ENCODE measurements at places on chromosomes 7 and 10. TPM values are rescaled to one million over a fixed set of nuclear protein-coding genes. Genes with fewer than 3 reads are reported as not detected.

- DNase-seq = no peak
Observed at GRCh38 chr7:30738026-30738915, 13.7 kb upstream of the INMT start.

The BAG3 gene
- 2.9 TPM for polyA plus RNA-seq

The MSANTD7 gene
- 3.3 TPM for polyA plus RNA-seq

DNA sequence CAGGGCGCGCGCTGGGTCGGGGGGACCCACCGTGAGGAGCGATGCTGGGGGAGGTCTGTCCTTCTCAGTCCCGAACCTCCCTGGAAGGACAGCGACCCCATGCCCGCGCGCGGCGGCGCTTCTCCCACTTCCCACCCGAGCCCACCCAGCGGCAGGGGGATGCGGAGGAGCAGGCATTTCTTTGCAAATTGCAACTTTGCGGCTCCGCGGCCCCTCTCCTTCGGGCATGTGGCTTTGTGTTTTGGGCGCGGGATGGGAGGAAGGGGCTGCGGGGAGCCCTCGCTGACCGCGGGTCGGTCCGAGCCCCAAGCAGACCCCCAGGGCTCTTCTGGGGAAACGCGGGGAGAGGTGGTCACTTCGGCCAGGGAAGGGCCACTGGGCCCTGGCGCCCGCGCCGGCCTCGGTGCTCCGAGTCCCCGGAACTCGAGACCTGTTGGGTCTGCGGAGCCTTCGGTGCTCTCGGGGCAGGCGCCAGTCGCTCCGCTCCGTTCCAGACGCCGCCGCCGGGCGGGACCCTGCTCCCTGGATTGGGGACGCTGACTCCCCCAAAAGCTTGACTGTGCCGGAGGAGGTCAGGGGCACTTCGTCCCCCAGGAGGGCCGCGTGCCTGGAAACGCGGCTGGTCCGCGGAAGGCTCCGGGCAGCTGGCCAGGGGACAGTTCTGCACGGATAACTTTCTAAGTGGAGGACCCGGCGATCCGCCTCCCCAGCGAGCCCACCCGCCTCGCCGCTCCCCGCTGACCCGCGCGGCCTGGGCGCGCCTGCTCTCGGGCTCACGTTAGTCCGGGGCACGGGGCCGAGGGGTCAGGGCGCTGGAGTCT is 164.2 kb upstream of the DPP6 start:
- DNase-seq = no peak

DNA sequence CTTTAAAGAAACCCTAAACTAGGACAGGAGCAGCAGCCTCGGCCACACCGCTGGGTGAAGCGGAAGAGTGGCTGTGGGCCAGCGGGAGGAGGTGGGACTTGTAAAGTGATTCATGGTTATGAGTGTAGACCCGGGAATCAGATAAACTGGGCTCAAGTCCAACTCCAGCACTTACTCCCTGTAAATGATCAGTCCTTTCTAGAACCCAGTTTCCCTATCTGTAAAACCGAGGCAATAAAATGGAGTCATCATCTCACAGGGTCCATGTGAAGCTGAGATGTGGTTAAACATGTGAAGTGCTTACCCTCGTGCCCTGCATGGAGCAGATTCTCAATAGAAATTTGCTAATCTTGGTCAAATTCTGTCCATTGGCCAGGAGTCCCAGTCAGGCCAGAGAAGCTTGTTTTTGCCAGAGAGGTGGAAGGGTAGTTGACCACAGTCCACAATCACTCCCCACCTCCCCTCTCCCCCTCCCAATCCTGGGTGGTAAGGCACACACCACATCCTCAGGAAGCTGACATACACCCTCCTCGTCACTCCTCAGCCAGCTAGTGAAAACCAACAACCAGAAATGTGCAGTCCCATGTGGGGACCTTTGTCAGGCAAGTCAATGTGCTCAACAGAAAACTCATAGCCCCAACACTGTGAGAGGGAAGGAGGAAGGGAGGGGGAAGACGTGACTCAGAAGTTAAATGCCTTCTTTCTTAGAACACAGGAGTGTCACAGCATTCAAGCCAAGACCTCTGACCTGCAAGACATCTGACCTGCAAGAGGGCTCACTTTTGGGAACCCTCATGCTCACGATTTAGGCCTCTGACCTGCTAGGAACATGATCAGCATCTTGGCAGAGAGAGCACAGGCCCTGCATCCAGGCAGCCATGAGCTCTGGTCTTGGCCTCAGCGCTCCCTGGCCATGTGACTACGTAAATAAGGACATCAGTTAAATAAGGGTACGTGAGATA is 145.1 kb downstream of the PLXNA4 start:
- DNase-seq = no peak

- DNase-seq = no peak
Observed at GRCh38 chr10:107072786-107073185, 91.7 kb downstream of the SORCS1 start.

DNA sequence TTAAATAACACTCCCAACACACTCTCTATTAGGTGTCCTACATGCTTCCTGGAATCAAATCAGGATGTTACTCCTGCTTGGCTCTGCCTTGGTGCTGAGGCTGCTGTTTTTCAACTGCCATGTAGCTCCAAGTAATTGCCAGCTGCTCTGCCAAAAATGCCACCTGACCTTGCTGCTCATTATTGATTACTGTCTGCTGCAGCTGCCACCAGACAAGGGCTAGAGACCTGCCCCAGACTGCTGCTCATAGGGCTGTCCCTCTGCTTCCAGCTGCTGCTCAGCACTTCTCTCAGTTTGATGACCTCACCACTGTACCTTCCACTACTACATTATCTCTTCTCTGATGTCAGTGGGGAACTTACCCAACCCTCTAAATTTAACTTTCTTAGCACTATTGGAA is 102.5 kb downstream of the PCLO start:
- DNase-seq = no peak

DNA sequence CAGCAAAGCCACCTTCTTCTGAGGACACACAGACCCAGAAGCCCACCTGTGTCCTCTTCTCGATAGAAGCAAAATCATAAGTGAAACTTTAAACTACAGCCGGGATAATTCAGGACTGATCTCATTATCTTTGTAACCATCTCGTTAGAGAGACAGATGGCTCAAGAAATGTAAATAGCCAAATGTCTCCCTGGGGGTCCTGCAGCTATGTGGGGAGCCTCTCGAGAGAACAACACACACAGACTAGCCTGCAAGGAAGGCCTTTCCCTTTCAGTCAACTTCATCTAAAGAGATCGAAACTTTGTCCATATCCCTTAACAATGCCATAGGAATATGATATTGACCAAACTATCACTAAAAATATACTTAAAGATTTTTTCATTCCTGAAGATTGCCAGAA is 93.5 kb downstream of the VWC2 start:
- DNase-seq = no peak

The EGFR gene
- polyA plus RNA-seq = 7.9 TPM

DNA sequence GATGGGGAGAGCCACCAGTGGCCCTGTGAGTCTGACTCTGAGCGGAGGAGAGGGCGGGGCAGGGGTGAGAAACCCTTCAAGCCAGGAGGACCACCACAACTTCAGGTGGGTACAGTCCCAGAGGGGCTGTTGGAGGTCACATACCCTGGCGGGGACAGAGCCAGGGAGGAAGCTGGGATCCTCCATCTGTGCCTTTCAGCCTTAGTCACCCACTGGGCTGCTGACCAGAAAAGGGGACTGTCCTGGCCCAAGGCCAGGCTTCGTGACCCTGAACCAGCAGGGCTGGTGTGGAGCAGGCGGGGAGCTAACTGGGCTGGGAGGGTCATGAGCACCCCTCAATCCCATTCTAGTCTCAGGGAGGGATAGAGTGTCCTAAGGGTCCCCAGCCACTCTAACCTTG is 1.5 kb upstream of the CALHM3 start:
- DNase-seq = no peak

The CAV2 gene
- polyA plus RNA-seq = 0.42 TPM

DNA sequence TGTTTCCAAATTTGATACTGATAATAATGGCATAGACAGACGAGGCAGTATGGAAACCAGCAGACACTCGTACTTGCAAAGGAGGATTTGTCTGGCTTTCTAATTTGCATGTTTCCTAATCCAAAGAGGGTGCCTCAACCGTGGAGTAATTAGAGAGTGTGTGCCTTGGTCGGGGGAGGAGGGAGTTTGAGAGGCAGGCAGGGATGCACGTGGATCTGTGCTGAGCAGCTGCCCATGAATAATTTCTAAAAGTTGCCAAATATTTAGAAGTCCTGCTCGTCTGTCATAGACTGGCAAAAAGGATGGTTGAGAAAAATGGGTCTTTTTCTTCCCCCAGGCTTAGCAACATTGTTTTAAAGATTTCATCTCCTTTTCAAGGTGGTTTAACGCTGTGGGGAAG is 69.4 kb downstream of the PTPRE start:
- no peak for DNase-seq

The CYP3A4 gene
- 0.24 TPM for polyA plus RNA-seq

The OTUD1 gene
- 1.6 TPM for polyA plus RNA-seq

The OIT3 gene
- not detected for polyA plus RNA-seq

The LOXL4 gene
- polyA plus RNA-seq = 31.3 TPM

DNA sequence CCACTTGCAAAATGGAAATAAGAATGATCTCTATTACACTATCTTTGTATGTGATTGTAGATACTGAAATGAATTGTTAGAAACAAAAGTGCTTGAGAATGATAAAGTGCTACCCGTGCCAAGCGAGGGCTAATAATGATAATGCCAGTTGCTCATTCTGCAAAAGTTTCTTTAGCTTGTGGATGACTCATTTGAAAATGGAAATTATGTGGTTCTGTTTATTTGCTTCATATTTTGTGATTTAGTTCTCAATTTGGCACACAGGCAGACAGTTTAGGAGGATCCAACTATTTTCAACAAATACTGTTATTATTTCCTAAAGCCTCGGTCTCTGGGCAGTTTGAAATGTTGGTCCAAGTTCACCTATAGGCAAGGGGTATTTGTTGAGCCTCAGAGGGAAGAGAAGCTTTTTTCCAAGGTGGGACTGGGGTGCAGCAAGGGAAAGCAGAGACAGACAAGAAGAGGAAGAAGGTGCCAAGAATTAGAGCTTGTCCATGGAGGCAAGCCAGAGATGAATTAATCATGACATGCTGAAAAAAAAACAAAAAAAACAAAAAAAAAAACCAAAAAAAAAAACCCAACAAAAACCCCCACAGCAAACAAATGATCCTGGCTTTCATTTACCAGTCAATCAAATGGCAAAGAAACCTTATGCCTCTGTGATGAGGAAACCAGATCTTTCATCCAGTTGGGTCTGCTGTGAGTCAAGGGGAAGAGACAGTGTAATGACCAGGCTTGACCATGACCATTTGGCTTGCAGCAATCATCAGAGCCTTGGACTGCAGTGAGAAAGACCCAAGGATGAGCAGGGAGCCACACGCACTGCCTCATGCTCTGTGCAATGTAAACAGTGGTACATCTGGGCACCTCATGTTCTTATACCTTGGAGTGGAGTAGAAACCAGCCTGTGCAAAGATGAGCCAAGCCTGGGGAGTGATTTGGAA is 285.0 kb upstream of the HABP2 start:
- no peak for DNase-seq

GRCh38 chr10:103493362-103493915 is at the start of gene NEURL1:
Gene NEURL1, plus strand, starts transcription at chr10:103493705. Its CDS starts 683 bp downstream, at chr10:103494388.
- DNase-seq = no peak

DNA sequence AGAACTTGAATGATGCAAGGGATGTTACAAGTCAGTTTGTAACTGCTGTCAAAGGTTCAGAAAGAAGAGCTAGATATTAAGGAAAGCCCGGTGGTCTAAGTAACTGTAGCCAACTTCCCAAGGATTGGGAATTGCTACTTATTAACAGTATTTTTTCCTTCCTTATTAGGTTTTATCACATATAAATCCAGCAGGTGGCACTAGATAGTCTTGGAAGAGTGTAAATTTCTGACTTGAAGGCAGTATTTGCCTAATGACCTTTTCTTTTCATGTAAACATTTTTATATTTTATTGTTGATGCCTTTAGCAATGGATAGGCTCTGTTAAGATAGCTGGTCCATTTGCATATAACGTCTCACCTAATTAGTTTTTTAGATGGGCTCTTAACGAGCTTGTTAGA is 51.2 kb downstream of the ANLN start:
- peak; percentile 16 for DNase-seq
